ENCODE measurements at places on chromosomes 1 and 21.

DNA sequence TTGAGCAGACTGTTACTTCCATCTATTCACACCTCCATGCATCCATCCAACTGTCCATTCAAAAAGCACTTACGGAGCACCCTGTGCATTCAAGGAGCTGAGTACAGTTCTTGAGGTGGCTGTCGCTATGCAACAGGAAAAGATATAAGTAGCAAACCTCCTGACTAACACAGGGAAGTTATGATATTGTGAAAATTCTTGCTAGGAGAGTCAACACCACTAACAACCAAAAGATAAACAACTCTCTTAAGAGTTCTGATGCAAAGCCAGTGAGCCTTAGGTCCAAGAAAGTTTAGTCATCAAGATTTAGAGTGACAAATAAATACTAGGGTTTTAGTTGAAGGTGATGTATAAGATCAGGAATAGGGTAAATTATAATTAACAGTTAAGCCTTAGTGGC lies 44.5 kb upstream of the TRIM45 start:
- DNase-seq: no peak

DNA sequence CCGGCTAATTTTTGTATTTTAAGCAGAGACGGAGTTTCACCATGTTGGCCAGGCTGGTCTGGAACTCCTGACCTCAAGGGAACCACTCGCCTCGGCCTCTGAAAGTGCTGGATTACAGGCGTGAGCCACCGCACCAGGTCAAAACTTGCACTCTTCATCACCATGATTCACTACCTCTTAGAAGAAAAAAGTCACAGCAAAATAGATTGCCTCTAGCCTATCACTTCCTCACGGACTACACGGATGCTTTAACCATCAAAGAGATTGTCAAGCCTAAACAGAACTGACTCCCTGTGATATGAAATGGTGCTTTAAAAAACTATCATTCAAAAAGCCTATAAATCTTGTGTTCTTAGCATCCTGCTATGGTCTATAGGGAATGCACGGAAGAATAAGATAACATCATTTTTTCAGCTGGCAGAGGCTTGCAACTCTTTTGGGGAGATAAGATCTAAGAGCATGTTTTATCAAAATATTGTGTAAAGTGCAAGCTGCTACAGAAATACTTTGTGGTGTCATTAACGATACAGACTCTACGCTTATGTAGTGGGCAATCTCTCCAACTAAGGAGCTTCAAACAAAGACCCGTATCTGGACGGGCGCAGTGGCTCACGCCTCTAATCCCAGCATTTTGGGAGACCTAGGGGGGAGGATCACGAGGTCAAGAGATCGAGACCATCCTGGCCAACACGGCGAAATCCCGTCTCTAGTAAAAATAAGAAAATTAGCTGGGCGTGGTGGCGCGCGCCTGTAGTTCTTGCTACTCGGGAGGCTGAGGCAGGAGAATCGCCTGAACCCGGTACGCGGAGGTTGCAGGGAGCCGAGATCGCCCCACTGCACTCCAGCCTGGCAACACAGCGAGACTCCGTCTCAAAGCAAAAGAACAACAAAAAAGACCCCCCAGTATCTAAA lies 966 bp downstream of the TFB2M start:
- no peak for DNase-seq

GRCh38 chr1:8908388-8909151 lies 30.1 kb upstream of the ENO1 start:
- DNase-seq: no peak

DNA sequence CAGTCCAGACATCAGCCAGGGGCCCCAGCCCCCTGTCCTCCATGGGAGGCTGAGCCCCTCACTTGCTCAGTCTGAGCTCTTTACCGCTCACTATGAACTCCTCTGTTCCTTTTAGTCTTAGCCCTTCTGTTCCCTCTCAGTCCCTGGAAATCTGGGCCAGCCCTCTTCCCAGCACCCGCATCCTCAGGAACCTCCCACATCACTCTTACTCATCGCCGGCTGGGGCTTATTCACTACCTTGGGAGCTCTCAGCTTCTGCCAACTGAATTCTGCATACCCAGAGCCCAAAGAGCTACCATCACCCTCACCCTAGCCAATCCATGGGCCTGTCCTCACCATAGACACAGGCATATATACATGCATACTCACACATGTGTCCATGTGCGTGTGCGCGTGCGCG lies 11.5 kb downstream of the KNCN start:
- DNase-seq: no peak

DNA sequence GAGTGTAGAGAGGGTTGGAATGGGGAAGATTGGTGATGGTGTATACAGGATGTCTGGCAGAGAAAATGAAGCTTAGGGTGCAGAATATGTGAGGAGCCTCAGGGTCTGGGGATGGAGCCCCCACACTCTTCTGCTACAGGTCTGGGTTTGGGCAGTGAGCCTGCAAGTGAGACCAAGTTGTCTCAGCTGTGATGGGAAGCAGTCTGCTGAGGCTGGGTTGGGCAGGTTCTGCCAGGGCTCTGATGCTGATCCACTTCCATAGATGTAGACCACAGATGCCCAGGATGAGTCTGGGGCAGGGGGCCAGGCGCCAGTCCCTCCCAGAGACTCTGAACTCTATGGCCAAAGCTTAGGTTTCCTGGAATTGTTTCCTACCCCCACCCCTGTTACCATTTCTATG lies 516.9 kb downstream of the PTPRU start:
- DNase-seq: no peak

DNA sequence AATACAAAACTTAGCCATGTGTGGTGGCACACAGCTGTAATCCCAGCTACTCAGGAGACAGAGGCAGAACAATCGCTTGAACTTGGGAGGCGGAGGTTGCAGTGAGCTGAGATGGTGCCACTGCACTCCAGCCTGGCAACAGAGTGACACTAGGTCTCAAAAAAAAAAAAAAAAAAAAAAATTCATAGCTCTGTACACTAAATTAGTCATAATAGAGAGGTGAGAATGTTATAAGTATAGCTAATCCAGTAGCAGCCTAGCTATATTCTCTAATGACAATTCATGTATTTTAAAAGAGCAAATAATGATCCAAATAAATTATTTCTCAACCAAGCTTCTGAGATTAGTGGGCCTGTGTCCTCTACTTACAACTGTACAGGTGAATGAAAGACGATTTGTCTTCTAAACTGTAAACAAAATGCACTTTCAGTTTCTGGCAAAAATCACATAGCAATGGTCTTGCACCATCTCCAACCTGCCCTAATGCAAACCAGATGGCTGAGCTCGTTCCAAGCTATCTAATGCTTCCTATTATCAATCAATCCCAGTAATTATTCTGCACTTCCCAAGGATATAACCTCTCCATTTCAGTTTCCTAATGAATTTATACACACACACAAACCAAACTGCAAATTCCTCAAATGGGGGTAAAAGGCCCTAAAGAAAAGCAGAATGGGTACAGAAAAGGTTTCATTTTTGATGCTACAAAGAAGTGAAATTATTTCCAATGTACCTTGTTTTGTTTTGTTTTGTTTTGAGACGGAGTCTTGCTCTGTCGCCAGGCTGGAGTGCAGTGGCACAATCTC lies 56.5 kb downstream of the GATAD2B start:
- DNase-seq: no peak

- no peak for DNase-seq
Measured at GRCh38 chr1:226890331-226891108, 20.1 kb downstream of the PSEN2 start.

GRCh38 chr1:167803358-167804207 lies 81.8 kb downstream of the MPZL1 start:
- DNase-seq: peak; percentile 94

GRCh38 chr1:224245188-224245587 lies 62.1 kb downstream of the DEGS1 start:
- DNase-seq: no peak

DNA sequence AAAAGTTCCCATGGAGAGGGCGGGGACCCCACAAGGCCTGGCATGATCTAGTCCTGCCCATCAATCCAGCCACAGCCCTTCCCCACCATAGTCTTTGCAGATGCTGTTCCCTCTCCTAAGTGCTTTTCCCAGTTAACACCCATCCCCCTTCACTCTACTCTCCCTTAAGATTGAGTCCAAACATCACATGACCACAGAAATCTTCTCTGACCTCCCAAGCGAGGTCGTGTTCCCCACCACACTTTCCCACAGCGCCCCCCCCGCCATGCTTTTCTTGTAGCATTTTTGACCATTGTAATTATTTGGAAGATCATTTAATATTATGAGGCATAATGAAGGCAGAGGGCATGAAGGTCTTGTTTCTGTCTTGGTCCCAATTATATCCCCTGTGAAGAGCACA lies 4.3 kb upstream of the HSPG2 start:
- DNase-seq: no peak

- no peak for DNase-seq
Measured at GRCh38 chr1:226790545-226791181, 51.6 kb upstream of the ITPKB start.

DNA sequence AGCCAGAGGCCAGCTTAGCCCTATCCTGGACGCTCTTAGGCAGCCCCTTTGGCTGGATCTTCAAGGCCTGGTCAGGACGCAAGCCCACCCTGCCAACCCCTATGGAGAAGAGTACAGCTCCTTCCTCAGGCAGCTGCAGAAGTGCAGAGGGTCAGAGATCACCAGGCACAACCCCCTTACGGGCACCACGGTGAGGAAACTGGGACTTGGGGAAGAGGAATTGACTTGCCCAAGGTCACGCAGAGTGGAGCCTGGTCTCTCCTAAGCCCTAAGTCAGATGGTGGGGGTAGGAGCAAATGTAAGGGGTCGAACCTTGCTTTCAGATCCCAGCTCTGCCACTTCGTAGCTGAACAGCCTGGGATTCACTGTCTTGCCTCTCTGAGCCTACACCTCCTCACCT lies 3.7 kb downstream of the E2F2 start:
- DNase-seq: no peak

DNA sequence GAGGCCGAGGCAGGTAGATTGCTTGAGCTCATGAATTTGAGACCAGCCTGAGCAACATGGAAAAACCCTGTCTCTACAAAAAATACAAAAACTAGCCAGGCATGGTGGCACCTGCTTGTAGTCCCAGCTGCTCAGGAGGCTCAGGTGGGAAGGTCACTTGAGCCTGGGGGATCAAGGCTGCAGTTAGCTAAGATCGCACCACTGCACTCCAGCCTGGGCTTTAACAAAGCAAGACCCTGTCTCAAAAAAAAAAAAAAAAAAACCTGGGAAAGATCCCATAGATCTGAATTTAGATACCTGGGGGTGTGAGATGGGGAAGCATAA lies 32.9 kb downstream of the NIBAN1 start:
- no peak for DNase-seq

DNA sequence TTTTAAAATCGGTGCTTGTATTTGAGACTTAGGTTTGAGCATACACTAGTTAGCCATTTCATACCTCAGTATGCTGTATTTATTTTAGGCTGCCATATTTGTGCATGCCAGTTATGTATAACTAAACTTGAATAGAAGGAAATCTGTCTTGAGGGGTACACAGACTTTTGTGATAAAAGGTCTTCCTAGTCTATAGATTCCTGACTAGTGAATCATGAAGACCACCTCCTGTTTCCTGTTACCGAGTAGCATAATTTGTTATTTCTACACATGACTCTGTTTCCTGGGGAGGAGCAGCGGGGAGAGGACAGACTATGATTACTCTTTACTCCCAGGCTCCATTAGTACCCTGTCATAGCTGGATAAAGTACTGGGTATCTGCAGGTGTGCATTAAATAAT lies 316.8 kb upstream of the SNX7 start:
- no peak for DNase-seq

GRCh38 chr1:12610305-12610935 lies 7.6 kb downstream of the DHRS3 start:
- DNase-seq: no peak

- no peak for DNase-seq
Measured at GRCh38 chr1:71231751-71232150, 150.9 kb upstream of the ZRANB2 start.

DNA sequence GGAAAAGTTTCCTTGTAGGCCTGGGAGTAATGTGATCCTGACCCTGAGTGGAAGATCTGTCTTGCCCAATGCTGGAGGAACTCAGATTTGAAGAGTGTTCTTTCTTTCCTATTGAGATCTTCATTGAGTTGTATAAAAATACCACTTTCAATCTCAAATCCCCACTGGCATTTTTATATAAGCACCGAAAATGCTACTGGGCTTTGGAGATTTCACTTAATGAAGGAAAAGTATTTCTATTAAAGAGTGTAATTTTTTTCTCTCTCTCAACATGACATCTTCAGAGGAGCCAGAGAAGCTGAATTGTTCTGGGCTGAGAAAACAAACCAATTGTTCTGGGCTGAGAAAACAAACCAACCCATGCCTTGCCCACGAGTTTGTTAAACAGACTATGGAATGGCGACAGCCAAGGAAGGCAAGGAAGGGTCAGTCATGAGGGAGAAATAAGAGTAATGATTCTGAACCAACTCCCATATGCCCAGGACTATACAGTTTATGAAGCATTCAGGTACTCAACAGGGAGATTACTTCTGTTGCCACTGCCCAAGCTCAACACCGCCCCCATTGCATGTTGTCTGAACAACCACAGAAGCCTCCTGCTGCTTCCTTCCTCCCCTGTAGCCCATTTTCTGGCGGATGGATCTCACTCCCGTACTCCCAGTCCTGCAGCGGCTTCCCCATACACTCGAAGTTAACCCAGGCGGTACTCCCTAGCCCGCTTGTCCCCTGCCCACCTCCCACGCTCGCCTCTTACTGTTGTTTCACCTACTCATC lies 103.2 kb downstream of the BEND5 start:
- DNase-seq: no peak

GRCh38 chr1:42657981-42658876 lies at the start of gene PPIH:
TSS of gene PPIH (plus strand) at chr1:42658423. CDS start at chr1:42658447, 24 bp downstream.
- peak; percentile 97 for DNase-seq

DNA sequence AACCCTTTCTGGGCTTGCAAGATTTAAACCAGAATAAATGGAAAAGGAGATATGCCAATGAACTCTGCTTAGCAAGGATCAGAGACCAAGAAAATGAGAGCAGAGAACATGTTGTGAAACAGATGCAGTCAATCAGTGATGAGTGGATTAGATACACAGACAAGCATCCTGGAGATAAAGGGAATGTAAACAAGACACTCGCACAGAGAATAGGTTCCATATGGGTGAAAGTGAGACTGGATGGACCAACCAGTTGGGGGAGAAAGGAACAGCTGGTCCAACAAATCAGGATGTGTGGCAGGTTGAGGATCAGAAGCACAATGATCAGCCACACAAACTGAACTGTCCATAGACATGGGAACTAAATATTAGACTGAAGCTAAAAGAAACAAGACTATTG lies 338.2 kb downstream of the ASTN1 start:
- no peak for DNase-seq

- DNase-seq: no peak
Measured at GRCh38 chr1:38787041-38787440, 72.5 kb downstream of the RRAGC start.

DNA sequence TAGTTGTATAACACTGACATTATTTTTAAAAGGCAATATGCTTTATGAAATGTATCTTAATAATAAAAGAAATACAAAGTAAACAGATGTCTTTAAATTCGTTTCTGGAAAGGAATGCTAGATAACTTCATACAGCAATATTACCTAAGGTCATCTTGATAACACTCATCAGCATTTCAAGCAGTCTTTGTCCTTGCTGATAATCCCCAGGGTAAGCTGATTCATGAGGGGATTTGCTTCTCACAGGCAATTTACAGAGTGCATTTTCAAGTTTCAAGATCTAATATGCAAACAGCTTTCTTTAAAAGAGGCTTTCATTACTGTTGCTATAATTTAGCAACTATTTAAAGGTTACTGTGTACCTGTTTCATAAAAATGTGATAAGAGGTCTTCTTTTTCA lies 75.2 kb upstream of the NEK2 start:
- DNase-seq: no peak

- DNase-seq: no peak
Measured at GRCh38 chr1:244066954-244067716, 16.1 kb downstream of the ZBTB18 start.

GRCh38 chr1:191798178-191798577 lies 360.1 kb upstream of the RGS18 start:
- DNase-seq: no peak

GRCh38 chr1:244861683-244862082 lies 2.7 kb downstream of the HNRNPU start:
- no peak for DNase-seq
